ENCODE measurements at places on chromosomes 16 and 17.

GRCh38 chr17:50534222-50534978 lies 1.9 kb downstream of the EPN3 start:
- no peak for DNase-seq

DNA sequence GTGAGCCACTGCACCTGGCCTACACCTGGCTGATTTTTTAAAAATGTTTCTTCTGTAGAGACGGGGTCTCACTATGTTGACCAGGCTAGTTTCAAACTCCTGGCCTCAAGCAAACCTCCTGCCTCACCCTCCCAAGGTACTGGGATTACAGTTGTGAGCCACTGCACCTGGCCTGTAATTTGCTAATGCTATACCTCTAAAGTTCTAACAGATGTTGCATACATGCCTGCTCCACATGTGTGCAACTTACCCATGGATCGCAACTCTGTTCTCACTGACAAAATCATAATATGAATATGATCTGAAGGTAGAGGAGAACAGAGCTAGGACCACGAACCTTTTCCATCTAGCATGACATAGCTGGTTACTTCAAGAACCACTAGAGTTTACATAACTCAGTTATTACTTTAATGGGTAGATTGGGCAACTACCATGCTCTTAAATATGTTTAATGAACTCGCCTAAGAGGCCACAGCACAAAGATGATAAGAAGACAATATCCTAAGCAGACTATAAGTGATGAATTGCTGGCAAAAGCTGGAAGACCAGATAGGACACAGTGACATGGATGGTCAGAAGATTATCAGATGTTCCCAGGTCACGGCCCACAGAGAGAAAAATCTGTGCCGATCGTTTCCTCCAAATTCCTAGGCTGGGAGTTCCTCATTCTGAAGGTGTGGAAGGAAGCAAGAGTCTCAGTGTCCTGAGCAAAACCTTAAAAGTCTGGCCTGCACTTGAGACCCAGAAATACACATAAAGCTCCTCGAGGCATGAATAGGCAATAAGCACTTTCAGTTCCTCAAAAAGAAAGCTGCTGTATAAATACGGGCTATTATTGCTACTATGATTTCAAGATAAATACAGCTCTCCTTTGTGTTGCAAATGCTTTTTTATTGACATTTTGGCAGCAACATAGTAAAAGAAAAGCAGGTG lies 53.6 kb upstream of the ICAM2 start:
- DNase-seq: no peak

GRCh38 chr17:41824086-41824485 lies 11.3 kb downstream of the FKBP10 start:
- DNase-seq: no peak

DNA sequence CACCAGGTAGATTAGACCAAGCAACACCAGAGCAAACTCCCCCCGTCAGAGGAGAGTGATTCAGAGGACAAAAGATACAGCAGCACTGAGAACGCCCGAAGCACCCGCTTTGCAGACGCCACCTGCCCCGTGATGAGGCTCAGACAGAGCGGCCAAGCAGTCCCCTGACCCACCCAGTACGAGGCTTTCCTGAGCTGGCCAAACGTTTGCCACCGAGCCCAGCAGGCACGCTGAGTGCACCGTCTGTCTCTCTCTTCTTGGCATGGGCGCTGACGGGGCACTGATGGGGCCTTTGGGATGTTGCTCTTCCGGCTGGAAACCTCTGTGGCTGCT lies 19.4 kb upstream of the WDR45B start:
- no peak for DNase-seq

DNA sequence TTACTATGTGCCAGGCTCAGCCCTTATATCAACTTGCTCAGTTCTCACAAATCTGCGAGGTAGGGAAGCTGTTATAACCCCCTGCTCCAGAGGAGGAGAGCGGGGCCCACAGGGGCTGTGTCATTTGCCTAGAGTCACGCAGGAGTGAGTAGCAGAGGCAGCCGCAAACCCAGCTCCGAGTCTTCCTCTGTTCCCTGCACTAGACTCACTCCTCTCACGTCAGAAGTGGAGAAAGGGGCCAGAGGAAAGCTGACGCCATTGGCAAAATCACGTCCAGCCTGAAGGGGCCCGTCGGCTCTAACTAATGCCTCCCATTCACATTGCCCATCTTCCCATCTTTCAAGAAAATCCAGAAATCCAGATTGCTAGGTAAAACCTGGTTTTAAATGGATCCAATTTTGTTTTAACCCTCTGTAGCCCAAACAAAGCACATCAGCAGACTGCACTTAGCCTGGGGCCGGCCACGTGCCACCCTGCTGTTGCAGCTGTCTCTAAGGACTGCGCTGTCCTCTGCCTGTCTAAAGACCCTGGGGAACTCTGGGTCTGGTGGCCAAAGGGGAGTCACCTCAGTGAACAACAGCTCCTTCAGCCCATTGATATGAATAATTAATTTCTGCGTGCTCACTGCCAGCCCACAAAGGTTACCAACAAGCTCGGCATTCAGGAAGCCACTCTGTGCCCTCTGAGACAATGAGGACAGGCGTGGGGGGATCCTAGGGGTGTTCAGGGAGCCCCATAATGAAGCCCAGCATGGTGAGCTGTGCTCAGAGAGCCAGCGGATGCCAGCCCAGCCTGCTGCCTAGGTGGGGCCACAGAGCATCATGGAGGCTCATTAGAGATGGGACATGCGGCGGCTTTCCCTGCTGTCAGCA lies 36.7 kb upstream of the ABR start:
- DNase-seq: no peak

DNA sequence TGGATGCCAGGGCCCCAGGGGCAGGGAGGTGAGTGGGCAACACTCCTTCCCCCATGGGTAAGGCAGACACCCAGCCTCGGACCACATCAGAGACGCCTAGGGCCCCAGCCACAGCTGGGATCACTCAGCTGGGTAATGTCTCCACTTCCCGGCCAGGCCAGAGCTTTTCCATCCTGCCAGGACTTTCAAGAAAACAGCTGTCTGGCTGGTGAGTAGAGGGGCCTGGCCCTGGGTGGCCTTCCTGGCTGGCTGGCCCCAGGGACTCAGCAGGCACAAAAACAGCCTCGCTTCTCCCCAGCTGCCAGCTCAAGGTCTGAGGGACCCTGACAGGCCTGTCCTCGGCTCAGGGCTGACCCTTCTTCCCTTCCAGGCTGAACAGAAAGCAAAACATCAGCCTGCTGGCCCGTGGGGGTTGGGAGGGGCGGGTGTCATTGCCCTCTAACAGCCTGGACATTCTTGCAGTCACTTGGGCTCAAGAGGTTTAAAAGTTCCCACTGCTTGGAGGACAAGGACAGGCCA lies 45.3 kb upstream of the JPH3 start:
- DNase-seq: no peak

- no peak for DNase-seq
Measured at GRCh38 chr16:1918351-1919326, at the start of gene HS3ST6. HS3ST6 (minus strand) TSS chr16:1918415; CDS start chr16:1918323, 92 bp downstream.

- DNase-seq: no peak
Measured at GRCh38 chr17:75456039-75456416, 407 bp upstream of the TMEM94 start.

GRCh38 chr17:77916264-77916663 lies 42.2 kb upstream of the TNRC6C start:
- no peak for DNase-seq

DNA sequence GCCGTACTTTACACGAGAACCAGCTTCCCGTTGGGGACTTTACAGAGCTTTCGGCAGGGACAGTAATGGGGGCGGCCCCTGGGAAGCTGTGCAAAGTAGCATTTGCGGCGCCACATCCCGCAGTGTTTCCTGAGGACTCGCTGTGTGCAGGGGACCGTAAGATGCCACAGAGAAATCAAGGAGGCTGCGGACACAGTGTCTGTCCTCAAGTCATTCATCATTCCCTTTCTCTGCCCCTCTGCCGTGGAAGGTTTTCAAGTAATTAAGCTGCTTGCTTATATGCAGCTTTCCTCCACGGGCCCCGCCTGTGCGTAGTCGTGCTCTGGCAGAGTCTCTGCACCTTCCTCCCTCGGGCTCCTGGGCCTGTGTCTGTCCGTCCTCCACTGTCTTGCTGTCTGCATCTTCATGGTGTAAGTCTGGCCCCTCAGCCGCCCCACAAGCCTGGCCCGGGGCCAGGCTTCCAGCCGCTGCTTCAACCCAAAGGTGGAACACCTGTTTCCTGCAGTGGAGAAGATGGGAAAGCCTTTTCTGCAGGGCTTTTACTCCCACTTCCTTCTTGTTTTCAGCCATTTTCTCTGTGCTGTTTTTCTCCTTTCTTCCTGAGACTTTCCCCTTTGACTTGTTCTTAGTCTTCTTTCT lies 216.9 kb upstream of the CHMP6 start:
- DNase-seq: no peak

- DNase-seq: no peak
Measured at GRCh38 chr17:39531252-39531651, 70.0 kb downstream of the CDK12 start.
